ENCODE measurements at places on chromosomes 16 and 17.

DNA sequence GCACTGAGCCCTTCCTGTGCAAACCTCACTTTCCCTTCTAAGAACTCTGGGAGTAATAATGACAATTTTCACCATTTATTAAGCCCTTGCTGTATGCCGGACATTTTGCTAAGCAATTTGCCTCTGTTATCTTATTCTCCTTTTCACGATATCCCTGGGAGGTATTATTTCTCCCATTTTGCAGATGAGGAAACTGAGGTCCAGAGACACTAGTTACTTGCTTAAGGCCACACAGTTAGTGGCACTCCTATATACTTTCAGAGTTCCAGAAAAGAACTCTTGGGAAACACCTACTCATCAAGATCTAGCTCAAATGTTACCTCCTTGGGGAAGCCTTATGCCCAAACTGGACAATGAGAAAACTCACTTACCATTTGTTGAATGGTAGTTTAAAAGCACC, 4.8 kb upstream of the USP10 start:
- DNase-seq: no peak

GRCh38 chr16:73711406-73712080, 585.1 kb upstream of the PSMD7 start:
- DNase-seq: no peak

GRCh38 chr17:77441130-77441920, 300.6 kb downstream of the SEC14L1 start:
- DNase-seq: no peak

- no peak for DNase-seq
Measured at GRCh38 chr17:47063475-47063874, 84.4 kb upstream of the RPRML start.

DNA sequence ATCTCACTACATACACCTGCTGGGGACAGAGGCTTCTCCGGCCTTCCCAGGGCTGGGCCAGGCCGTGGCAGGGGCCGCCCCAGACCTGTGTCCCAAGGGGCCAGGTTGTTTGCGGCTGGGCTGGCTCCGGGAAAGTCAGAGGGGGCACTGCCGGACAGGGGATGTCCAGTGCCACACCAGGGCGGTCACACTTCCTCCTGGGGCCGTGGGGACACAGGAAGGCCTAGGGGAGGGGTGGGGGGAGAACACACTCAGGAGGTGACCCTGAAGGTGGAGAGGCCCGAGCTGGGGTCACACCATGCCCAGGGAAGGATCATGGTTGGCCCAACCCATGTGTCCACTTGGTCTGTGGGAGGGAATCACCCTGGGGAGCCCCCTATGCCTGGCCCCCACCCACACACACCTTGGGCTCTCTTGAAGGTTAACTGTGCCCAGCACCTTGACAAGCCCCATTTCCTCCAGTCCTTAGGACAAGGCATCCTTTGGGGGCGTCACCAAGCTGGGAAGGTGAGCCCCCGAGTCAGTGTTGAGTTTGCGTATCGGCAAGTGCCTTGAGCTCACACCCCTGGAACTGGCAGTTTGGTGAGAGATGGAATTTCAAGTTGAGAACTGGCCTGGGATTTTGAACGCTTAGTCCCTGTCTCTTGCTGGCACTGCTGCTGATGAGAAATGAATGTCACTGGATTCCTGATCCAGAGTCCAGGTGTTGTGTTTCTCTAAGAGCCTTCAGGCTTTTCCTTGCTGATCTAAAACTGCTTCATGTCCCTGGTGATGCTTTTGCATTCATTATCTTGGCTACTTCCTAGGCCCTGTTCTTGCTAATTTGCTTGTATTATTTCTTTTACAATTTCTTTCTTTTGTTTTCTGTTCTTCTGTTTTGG, 7.7 kb upstream of the ACTG1 start:
- DNase-seq: no peak

DNA sequence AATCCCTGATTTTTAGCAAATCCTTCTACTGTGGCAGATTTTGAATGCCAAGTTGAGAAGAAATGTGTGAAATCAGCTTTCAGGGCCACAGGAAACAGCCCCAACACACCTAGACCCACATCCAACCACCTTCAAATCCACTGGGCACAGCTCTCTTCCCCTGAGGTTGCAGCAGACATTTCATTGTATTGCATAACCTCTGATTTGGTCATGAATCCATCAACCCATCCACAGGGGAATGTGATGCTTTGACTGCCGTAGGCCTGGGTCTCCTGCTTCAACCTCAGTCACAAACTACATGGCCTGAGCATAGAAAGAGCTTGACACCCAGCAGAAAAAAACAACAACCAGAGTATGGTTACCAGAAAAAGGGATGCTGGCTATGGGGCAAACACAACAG, 145.6 kb downstream of the GSG1L start:
- DNase-seq: no peak

GRCh38 chr17:64097196-64097936, 32.6 kb downstream of the ERN1 start:
- DNase-seq: peak; percentile 77

- no peak for DNase-seq
Measured at GRCh38 chr17:62673614-62674362, 46.3 kb downstream of the MRC2 start.

- DNase-seq: no peak
Measured at GRCh38 chr16:1429012-1429411, 1.9 kb upstream of the PERCC1 start.

DNA sequence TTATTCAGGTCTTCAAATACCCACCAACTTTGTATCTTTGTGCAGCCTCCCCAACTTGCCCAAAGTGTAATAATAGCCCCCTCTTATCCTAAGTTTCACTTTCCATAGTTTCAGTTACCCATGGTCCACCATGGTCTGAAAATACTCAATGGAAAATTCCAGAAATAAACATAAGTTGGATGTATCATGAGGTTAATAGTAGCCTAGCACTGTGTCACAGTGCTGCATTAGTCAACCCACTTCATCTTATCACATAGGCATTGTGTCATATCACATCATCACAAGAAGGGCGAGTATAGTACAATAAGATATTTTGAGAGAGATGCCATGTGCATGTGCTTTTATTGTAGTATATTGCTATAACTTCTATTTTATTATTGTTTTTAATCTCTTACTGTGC, 21.9 kb downstream of the OMG start:
- peak; percentile 41 for DNase-seq

DNA sequence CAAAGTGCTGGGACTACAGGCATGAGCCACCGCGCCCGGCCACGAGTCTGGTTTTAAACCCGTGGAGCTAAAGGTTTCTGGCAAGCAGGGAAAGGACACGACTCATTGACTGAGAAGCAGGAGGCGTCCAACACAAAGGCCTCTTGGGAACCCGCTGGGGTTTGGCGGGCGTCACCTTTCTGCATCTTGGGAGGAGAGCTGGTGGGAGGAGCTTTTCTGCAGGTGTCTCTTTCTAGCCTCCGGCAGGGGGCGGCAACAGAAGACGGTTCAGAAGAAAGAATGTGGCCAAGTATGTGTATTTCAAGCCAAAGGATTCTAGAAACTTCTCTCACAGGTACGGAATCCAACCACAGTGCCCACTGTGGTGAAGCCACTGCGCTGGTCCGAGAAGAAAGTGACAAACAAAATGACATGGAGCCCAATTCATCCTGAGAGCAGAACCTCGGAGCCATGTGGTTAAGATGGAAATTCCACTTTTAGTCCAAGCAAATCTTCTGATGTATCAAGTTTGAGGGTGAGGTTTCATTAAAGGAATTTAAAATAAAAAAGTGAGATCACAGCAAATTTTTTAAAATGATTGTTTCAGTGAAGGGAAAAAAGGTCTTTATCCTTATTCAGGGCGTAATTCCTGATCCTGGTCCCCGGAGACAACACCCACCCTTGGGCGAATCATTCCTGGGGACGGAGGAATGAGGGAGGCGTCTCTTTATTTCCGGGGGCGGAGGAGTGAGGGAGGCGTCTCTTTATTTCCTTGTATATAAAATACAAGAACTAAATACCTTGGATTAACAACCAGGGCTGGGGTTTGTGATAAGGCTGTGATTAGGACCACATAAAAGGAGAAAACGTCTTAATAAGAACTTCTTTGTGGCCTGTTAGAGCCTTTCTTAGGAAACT, 97.6 kb downstream of the MRM3 start:
- DNase-seq: peak; percentile 80

DNA sequence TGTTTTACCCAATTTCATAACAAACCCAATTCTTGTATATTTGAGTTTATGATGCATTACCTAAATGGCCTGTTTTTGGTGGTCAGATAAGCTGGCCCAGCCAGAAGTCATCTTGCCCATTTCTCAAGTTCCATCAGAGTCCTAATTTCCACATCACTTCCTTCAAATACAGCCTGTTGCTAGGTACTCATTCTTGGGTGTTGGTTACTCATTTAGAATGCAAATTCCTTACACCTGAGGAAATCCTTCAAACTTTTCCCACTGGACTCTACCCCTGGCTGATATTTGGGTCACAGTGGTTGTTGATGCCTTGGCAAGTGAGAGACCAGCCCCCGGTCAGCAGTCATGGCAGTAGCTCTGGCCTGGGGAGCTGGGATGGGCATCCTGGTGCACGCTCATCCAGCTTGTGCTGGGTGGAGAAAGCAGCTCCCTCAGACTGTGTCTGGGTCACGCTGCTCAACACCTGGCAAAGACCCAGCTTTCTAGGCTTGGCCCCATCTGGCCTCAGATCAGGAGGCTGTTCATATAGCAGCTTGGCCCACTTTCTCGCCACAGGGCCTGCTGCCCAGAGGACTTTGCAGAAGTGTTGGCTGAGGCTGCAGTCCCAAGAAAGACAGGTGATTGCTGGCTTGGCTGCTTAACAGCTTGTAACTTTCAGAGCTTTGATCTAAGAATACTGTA, 25.8 kb downstream of the WSB1 start:
- peak; percentile 80 for DNase-seq

GRCh38 chr17:27310565-27311110, 16.7 kb downstream of the WSB1 start:
- DNase-seq: no peak

- DNase-seq: no peak
Measured at GRCh38 chr16:71896764-71897368, 1.5 kb downstream of the IST1 start.

DNA sequence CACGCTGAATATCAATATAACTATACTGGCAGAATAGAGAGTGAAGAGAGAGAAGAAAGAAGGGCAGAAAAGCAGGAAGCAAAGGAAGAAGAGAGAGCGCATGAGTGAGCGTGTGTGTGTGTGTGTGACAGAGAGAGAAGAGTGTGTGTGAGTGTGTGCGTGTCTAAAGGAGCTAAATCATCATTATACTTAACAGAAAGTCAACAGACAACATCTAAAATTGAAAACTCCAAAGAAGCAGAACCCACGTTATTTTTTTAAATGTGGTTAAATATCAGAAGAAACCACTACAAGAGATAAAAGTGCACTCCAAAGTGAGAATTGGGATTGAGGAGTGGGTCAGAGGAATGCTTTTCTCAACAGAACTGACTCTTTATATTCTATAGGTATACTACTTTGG, 77.2 kb downstream of the BRIP1 start:
- no peak for DNase-seq

- peak; percentile 73 for DNase-seq
Measured at GRCh38 chr17:2050300-2051060, 4.4 kb upstream of the HIC1 start.

GRCh38 chr17:79803997-79804855, 7.3 kb upstream of the CBX8 start:
- no peak for DNase-seq

DNA sequence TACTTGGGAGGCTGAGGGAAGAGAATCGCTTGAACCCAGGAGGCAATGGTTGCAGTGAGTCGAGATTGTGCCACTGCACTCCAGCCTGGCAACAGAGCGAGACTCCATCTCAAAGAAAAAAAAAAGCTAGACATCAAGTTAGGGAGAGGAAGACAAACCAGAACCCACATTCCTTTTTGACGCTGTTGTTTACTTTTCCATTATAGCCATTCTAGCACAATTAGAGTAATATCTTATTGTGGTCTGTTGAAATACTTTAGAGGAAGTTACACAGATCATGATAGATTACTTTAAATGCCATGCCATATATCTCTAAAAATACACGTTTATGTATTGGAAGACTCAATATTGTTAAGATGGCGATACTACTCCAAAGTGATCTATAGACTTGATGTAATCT, 16.5 kb upstream of the ABCC1 start:
- DNase-seq: no peak

- no peak for DNase-seq
Measured at GRCh38 chr17:3959921-3960601, 4.2 kb downstream of the ATP2A3 start.

- no peak for DNase-seq
Measured at GRCh38 chr17:58753026-58753425, 2.6 kb upstream of the PPM1E start.

DNA sequence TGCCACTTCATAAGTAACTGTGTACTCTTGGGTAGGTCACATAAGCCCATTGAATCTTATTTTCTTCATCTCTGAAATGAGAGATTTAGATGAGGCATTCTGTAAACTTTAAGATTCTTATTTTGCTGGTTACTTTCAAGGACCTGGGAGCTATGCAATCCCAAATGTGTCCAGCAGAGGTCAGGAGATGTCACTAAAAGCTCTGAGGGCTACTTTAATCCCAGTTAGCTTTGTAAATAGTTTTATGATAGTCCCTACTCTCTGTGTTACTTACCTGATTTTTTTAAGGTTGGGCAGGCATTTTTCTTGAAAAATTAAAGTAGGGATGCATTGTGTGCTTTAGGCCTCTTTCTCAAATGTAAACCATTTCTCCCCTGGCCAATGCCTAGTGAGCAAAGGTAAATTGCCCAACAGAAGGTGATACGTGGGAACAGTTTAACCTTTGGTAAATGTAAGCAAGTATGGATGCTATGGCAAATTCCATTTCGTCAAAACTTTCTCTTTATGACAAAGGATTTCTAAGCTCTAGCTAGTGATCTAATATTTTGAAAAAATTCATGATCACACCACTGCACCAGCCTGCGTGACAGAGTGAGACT, 57.1 kb upstream of the WSB1 start:
- DNase-seq: peak; percentile 89

Measured in fibroblast of pulmonary artery (primary cell).